ENCODE measurements at places on chromosomes 11 and 22.
A peak's percentile ranks its signal among the peaks of the same experiment; 100 is the strongest.

GRCh38 chr11:13638422-13638821 is 30.0 kb upstream of the FAR1 start:
- no peak for DNase-seq
- H3K4me3 ChIP-seq, result no peak overlapping the region
- no peaks in the 10 kb centered on the region for H3K36me3 ChIP-seq
- H3K27ac ChIP-seq, result no peak overlapping the region

GRCh38 chr11:80146232-80146631 is 705.4 kb upstream of the TENM4 start:
- H3K27me3 ChIP-seq, result no peaks in the 10 kb centered on the region
- H3K27ac ChIP-seq, result no peak overlapping the region
- no peaks in the 10 kb centered on the region for H3K36me3 ChIP-seq
- no peak for DNase-seq
- no peaks in the 10 kb centered on the region for H3K4me1 ChIP-seq
- no peak overlapping the region for H3K4me3 ChIP-seq

DNA sequence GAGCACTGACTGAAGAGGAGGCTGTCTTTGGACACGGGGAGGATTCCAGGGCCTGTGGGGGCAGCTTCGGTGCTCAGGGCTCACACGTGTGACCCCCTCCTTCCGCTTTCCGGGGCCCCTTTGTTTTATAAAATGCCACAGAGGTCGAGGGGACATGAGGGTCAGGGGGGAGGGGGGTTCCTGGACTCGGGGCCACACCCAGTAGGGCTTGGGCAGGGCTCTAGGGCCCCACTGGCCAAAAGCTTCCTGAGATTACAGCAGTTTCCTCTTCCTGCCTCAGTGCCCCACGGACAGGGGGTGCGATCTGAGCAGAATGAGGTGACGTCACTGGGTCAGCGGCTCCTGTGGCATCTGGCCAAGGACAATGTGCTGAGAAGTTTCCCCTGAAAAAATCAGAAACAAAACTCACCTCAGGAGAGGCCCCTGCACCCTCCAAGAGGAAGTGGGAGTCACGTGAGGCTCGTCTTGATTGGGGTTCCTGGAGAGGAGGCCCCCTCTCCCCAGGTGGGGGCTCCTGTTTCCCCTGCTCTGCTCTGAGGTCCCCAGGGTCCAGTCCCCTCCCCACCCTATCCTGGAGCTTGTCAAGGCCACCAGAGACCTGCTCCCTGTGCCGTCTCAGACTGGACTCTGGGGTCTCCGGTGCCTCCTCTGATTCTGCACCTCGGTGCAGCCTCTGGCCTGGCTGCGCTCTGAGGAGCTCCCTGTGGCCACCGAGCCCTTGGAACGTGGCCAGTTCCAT is 6.4 kb upstream of the IFITM3 start:
- H3K4me3 ChIP-seq, result peak overlapping the region; percentile 29
- no peaks in the 10 kb centered on the region for H3K27me3 ChIP-seq
- peak; percentile 91 for DNase-seq
- H3K4me1 ChIP-seq, result peaks cover 31% of the 10 kb centered on the region
- H3K27ac ChIP-seq, result peak overlapping the region; percentile 98

GRCh38 chr11:43567396-43567975 is 113.1 kb upstream of the HSD17B12 start:
- no peaks in the 10 kb centered on the region for H3K36me3 ChIP-seq
- no peaks in the 10 kb centered on the region for H3K4me1 ChIP-seq
- H3K27me3 ChIP-seq, result no peaks in the 10 kb centered on the region
- no peak overlapping the region for H3K4me3 ChIP-seq

- no peaks in the 10 kb centered on the region for H3K36me3 ChIP-seq
- no peaks in the 10 kb centered on the region for H3K27me3 ChIP-seq
- no peak for DNase-seq
These were observed 37.9 kb downstream of the PIWIL3 start for GRCh38 chr22:24736526-24737053.

DNA sequence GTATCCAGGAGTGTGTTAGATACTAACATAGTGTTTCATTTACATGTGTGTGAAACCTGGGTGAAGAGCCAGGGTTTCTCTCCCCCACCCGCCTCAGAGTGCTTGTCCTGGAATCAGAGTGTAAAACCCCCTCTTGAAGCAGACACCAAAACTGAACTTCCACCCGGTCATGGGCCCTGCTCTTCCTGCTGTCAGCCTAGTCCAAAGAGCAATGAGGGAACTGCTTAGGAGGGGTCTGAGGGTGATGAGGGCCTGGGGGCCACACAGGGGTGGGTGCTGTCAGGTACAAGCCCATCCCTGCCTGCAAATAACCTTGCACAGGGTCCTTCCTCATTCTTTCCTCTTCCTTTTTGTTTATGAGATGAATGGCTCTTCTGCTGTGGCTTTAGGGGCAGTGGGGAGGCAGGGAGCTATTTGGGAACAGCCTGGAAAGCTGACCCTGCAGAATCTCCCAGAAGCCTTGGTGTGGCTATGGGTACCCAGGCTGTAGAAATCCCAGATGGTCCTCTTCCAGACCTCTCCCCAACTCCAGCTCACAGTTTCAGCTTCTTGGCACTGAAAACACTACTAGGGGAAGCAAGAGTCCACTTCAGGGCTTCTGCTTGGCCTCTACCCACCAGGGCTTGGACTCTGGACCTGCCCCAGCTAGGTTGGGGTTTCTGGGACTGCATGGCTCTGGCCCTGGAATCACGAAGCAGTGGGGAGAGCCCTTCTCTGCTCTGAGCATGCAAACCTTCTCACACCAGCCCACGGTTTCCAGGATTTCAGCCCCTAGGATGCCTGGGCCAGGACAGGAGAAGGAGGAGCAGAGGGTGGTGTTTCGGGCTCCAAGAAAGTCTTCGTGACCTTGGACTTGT is 8.5 kb downstream of the BATF2 start:
- H3K27ac ChIP-seq, result no peak overlapping the region
- no peaks in the 10 kb centered on the region for H3K4me1 ChIP-seq
- DNase-seq, result no peak
- H3K36me3 ChIP-seq, result no peaks in the 10 kb centered on the region
- no peaks in the 10 kb centered on the region for H3K27me3 ChIP-seq

DNA sequence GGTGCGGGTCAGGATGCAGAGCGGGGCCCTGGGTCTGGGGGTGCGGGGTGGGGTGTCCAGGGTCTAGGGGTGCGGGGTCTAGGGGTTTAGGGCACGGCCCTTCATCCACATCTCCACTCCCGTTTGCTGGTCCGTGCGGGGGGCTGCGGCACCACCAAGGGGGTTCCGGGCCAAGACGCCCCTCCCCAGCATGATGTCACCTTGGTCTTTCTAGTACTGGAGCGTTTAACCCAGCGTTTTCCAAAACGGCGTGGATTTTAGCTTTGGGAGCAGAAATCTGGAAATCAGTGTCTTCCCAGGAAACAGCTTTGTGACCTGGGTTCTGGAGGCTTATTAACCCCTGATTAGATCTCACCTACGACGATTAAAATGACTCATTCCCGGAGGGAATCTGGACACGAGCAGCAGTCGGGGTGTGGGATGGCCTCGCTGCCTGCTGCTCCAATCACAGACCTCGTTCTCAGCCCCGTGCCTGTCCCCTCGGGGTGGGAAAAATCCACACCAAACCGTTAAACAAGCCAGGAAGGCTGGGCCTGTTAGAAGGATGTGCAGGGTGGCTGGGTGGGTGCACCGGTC is 759 bp downstream of the AP2A2 start:
- peak overlapping the region; percentile 98 for H3K4me3 ChIP-seq
- DNase-seq, result peak; percentile 52
- H3K4me1 ChIP-seq, result peaks cover 6% of the 10 kb centered on the region
- peak overlapping the region; percentile 94 for H3K27ac ChIP-seq
- no peaks in the 10 kb centered on the region for H3K27me3 ChIP-seq
- peaks cover 10% of the 10 kb centered on the region for H3K36me3 ChIP-seq

DNA sequence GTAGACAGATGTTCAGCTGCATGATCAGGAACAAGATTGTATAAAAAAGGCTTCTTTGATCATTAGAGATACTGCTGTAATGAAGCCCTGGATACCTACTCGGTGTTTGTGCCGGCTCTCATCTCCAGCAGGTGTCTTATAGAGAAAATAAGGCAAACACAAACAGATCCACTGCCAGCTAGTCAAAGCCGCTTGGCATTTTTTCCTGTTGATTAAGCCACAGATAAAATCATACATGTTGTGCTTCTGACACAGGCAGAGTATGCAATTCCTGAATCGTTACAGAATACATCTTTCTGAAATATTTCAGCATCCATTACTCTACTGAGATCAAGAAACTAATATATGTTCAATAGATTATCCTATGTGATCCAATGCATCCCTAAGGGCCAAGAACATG is 206.9 kb downstream of the CADM1 start:
- no peak overlapping the region for H3K27ac ChIP-seq
- H3K27me3 ChIP-seq, result no peaks in the 10 kb centered on the region
- no peaks in the 10 kb centered on the region for H3K36me3 ChIP-seq
- peaks cover 3% of the 10 kb centered on the region for H3K4me1 ChIP-seq

DNA sequence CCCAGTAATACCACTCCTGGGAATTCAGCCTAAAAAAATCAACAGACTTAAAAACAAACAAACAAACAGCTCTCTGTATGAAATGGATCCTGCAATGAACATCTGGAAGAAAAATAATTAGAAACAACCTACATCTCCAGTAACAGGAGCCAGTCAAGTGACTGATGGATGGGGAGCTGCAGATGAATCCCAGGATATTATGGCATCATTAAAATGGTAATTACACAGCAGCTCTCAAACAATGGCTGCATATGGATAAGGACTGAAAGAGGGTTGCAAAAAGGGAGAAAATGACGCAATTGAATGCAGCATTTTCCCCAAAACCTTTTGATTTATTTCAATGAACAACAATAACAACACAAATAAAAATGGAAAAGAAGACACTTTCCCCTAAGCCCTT is 4.1 kb downstream of the NPTXR start:
- H3K27ac ChIP-seq, result no peak overlapping the region
- H3K4me3 ChIP-seq, result no peak overlapping the region
- no peaks in the 10 kb centered on the region for H3K36me3 ChIP-seq

- H3K27me3 ChIP-seq, result no peaks in the 10 kb centered on the region
- no peak overlapping the region for H3K27ac ChIP-seq
- no peak overlapping the region for H3K4me3 ChIP-seq
These were observed 447.5 kb upstream of the KIRREL3 start for GRCh38 chr11:127448101-127448500.

DNA sequence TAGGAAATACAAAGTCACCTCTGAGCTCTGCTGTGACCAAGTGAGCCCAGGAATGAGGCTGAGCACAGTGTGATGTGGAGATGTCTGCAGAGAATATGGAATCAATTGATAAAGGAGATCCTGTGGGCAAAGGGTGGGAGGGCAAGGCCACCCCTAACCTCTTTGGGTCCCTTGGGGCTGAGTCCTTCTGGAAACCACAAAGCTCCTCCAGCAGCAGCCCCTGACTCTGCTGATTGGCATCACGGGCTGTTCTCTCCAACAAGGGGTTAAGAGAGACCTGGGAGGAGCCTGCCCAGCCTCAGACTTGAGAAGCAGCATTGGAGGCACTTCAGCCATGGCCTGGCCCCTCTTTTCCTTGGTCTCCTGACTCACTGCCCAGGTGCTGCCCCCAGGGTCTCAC is 49.7 kb downstream of the GGTLC2 start:
- H3K27ac ChIP-seq, result no peak overlapping the region
- no peaks in the 10 kb centered on the region for H3K36me3 ChIP-seq
- H3K4me1 ChIP-seq, result no peaks in the 10 kb centered on the region
- no peak for DNase-seq

DNA sequence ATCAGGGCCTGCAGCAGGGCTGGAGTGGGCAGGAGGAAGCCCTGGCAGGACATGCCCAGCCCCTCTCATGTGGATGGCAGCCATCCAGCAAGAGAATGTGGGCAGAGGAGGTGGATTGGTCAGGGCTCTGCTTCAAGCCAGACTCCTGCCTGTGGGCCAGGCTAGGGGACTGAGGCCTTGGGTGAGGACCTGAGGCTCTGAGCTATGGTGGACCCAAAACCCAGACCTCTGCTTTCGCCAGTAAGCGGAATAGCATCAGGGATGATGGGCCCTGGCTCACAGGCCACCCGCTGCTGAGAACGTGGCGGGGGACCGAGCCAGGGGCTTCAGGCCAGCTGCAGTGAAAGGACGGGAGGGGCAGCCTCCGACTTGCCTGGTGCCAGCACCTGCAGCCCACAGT is 57.4 kb downstream of the LINC01488 start:
- no peaks in the 10 kb centered on the region for H3K36me3 ChIP-seq
- H3K4me1 ChIP-seq, result peaks cover 36% of the 10 kb centered on the region
- H3K27ac ChIP-seq, result no peak overlapping the region
- H3K4me3 ChIP-seq, result no peak overlapping the region
- DNase-seq, result no peak

DNA sequence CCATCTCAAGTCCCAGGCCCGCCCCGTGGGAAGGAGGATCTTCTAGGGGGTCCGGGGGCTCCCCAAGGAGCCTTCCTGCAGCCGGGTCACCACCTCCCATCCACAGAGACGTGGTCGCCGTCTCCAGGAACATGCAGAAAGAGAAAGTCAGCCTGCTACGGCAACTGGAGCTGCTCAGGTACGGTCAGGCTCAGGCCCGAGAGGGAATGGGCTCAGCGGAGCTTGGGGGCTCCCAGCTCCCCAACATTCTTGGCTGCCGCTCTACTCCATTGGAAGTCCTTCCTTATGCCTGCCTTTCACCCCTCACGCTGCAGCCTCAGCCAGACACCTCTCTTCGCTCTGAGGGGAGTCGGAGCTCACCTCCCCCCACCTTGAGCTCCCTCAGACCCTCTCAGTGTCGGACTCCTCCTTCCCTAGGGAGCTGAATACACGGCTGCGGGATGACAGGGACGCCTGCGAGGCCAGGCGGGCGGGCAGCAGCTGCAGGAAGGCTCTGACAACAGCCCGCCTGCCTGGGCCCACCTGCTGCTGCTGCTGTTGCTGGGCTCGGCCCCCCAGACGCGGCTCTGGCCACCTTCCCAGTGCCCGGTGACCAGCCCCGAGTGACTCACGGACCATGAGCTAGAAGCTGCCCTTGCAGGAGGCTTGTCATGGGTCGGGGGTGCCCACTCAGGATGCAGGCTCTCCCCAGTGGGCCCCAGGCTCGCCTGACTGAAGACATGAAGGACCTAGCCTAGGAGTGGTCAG is 1.5 kb upstream of the CD151 start:
- no peak for DNase-seq
- peaks cover 78% of the 10 kb centered on the region for H3K4me1 ChIP-seq
- no peak overlapping the region for H3K4me3 ChIP-seq
- H3K27ac ChIP-seq, result no peak overlapping the region
- peaks cover 6% of the 10 kb centered on the region for H3K36me3 ChIP-seq
- no peaks in the 10 kb centered on the region for H3K27me3 ChIP-seq
